Ecto neural progenitor cell (in vitro differentiated cells): ENCODE measurements at places on chromosomes 16 and 17.
A peak's percentile ranks its signal among the peaks of the same experiment; 100 is the strongest.

- no peak for DNase-seq
Measured at GRCh38 chr16:88377961-88378360, 4.8 kb upstream of the ZNF469 start.

DNA sequence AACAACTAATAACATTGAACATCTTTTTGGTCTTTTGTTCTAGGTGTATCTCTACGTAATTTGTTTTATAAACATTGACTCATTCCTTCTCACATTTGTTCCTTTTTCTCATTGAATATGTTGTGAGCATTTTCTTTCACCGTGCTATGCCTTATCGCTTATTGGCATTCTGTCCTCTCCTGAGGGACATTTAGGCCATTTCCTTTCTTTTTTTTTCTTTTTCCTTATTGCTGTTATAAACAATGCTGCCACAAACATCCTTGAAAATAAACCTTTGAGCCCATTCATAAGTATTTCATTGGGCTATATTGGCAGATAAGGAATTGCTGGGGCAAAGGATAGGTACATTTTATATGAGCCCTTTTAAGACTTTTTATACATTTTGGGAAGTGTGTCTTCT is 32.4 kb downstream of the WSCD1 start:
- no peak for DNase-seq

DNA sequence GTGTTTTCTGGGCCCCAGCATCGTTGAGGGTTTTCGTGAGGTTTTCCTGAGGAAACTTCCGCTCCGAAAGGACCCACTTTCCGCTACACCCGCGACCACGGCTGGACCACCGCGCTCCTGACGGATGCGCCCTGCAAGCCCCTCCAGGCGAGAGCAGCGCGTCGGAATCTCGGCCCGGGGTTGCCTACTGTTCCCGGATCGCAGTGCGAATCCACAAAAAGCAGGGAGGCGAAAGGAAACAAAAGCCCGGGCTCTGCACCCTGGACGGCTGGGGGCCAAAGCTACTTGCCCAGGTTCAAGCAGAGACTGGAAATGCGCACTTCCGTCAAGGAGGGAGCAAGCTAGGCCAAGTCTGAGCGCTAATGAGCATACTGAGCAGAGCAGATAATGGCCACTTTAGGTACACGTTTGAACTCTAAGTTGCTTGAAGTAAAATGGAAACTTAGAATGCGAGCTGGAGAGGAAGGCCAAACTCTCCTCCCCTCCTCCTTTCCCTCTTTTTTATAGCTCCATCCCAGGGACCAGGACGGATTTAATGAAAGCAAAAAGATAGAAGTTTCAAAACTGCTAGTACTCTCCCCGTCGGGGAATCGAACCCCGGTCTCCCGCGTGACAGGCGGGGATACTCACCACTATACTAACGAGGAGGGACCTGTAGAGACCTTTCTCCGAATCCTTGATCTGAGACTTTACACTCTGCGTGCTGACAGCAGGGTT is 11.4 kb upstream of the AURKB start:
- DNase-seq, result peak; percentile 98

- DNase-seq, result no peak
Measured at GRCh38 chr17:68961214-68961882, 6.2 kb upstream of the ABCA8 start.

DNA sequence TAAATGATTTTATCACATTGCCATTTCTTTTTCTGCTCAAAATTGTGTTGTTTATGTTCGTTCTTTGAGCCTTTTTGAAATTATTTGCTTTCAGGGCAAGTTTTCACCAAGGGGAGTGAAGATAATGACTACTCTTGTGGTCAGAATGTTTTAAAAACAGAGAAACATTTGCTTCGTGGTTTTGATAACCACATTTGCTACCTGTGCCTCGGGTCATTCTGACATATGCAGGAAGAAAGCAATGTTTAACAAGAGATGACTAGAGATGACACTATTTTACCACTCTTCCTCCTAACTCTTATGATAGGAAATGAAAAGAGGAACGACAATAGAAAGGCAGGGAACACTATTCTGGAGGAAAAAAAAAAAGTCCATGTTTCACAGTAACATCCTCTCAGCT is 1496.5 kb upstream of the GOT2 start:
- no peak for DNase-seq

- DNase-seq, result no peak
Measured at GRCh38 chr16:56885446-56886162, 20.6 kb downstream of the SLC12A3 start.

DNA sequence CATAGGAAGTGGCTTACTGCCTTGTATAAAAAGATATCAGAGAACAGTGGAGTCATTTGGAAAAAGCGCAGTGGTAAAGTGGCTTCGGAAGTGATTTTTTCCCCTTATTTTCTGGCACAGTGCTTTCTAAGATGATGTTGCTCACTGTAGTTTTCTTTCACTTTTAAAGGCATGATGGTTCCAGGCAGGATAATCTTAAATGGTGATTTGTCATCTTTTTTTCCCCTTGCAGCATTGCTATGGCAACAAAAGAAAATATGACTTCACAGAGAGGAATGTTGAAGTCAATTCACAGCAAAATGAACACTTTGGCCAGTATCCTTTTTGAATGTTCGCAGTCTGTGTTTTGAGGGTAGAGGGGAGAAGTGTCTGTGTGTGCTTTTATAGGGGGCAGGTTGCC is 42.5 kb downstream of the GOSR1 start:
- no peak for DNase-seq

DNA sequence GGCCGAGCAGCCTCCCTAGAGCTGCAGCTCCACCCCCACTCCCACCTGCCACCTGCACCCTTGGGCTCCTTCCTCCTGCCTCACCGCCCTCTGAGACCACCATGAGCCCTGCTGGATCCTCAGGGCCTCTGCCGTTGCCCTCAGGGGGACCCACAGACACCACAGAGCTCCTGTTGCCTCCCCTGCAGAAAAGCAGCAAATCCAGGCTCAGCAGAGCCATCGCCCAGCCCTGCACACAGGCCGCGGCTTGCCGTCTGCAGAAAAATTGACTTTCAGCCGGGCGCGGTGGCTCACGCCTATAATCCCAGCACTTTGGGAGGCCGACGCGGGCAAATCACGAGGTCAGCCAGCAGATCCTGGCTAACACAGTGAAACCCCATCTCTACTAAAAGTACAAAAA is 7.0 kb upstream of the PPP1R27 start:
- no peak for DNase-seq

DNA sequence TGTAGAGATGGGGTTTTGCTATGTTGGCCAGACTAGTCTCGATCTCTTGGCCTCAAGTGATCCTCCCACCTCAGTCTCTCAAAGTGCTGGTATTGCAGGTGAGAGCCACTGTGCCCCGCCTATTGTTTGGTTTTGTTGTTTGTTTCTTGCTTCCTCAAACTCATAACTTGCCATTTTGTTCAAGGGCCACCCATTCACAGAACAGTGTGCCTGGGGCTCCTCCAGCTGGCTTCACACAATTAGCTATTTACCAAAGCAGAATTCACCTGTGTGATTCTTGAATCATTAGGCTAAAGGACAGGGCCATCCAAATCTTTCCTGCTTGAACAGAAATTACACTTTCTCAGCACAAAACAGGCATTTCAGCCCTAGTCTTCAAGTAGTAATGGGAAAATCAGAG is 7.2 kb downstream of the ABHD15 start:
- DNase-seq, result no peak

DNA sequence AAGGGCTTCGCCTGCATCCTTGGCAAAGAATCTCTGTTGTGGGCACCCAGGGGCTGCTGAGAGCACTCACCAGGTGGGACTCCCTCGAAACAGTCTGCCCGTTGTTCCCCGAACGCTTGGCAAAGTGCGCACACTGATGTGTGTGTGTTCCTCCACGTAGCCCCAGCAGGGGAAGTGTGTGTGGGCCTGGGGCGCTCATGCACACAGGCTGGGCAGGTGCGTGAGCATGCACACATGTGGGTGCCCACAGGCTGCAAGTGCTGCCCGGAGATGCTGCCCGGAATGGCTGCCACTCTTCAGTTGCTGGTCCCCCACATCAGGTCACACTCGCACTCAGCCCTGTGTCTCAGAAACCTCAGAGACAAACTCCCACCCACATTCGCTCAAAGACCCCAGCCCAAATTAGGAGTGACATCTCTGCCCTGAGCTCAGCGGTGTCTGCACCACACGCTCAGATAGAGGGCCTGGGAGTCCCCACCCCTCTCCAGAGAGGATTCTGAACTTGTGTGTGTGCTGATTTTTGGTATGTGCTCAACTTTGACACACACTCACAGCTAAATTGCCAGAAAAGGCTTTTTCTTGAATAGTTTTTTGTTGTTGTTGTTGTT is 119.4 kb downstream of the MGAT5B start:
- no peak for DNase-seq

DNA sequence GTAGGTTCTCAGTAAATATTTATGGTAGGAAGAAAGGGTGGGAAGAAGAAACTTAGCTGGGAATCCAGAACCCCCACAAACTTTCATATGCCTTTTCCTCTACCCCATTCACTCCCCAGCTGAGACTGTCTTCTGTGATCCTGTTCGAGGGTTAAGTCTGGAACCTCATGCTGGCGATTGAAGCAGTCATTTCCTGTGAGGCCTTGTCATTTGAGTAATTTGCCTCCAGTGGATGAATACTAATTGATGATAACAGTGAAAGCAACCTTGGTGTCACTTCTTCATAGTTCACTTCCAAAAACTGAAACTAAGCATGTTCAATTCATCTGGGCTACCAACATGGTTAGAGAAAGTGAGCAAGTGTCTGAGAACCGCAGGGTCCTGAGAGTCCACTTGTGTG is 401.2 kb downstream of the CDH13 start:
- no peak for DNase-seq

DNA sequence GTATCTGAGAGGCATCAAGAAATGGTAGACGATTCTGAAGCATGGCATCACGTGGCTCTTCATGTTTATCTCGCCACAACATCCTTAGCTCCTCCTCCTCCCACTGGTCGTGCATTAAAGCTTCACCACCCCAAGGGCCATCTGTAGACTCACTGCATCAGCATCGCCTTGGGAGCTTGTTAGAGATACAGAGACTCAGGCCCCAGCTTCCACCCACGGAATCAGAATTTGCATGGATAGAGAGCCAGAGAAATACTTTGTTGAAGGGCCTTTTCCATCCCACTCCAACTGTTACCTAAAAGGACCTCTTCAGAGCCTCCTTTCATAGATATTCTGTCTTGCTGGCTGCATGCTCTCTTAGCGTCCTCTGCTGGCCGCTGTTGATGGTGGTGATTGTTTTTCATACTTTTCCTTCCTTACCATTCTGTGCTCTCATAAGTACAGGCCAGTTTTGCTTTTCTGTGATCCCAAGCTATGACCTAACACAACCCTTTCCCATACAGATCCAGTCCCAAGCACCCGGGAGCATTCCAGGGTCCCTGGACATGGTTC is 1049.4 kb upstream of the EEF2KMT start:
- DNase-seq, result peak; percentile 44

- DNase-seq, result no peak
Measured at GRCh38 chr17:35898283-35899070, 18.3 kb upstream of the CCL5 start.

DNA sequence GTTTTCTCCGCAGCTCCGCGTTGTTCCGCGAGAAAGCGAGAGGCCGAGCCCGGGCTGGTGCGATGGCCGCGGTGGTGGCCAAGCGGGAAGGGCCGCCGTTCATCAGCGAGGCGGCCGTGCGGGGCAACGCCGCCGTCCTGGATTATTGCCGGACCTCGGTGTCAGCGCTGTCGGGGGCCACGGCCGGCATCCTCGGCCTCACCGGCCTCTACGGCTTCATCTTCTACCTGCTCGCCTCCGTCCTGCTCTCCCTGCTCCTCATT is 404 bp downstream of the EMC6 start:
- DNase-seq, result no peak

GRCh38 chr17:4632581-4632920 is 8.9 kb downstream of the ALOX15 start:
- DNase-seq, result no peak

- DNase-seq, result no peak
Measured at GRCh38 chr17:69954241-69954925, 120.6 kb upstream of the KCNJ16 start.

DNA sequence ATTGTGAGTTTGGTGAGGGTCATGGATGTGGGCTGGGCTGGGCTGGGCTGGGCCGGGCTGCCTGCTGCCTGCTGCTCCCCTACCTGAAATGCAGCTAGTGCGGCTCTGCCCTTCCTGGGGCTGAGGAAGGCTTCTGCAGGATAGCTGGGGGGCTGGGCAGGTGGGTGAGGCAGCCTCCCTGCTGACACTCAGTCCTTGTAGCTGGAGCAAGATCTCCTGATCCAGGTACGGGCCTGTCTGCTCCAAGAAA is 4.7 kb downstream of the RPL13 start:
- peak; percentile 63 for DNase-seq
